ENCODE measurements at places on chromosomes 4 and X.

DNA sequence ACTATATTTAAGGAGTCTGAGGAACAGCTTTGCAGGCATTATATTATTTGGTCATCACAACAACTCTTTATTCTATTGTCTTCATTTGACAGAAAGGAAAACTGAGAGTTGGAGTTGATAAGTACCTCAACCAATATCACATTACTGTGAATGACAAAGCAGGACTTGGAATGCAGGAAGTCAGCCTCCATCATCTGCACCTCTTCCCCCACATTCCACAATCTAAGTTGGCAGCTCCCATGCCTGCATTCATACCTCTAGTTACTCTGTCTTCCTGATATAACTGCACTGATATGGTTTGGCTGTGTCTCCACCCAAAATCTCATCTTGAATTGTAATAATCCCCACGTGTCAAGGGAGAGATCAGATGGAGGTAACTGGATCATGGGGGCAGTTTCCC lies 356.7 kb downstream of the GALNTL6 start:
- DNase-seq: no peak

DNA sequence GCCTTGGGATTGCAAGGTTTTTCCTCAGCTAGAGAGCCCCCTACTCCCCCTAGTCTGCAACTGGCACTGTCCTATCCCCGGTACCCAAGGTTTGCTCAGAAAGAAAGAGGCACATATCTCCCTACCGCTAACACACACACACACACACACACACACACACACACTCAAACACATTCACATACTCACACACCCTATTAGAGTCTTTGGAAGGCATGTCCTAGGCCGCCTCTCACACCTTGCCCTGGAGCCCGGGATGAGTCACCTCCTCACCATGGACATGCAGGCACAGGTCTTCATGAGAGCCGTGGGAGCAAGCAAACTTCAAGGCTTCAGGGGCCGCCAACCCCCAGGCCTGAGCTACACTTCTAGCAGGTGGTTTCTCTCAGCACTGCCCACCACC lies 49.2 kb downstream of the PJA1 start:
- no peak for DNase-seq

- DNase-seq: no peak
Measured at GRCh38 chrX:108312011-108312410, 126.2 kb downstream of the COL4A6 start.

DNA sequence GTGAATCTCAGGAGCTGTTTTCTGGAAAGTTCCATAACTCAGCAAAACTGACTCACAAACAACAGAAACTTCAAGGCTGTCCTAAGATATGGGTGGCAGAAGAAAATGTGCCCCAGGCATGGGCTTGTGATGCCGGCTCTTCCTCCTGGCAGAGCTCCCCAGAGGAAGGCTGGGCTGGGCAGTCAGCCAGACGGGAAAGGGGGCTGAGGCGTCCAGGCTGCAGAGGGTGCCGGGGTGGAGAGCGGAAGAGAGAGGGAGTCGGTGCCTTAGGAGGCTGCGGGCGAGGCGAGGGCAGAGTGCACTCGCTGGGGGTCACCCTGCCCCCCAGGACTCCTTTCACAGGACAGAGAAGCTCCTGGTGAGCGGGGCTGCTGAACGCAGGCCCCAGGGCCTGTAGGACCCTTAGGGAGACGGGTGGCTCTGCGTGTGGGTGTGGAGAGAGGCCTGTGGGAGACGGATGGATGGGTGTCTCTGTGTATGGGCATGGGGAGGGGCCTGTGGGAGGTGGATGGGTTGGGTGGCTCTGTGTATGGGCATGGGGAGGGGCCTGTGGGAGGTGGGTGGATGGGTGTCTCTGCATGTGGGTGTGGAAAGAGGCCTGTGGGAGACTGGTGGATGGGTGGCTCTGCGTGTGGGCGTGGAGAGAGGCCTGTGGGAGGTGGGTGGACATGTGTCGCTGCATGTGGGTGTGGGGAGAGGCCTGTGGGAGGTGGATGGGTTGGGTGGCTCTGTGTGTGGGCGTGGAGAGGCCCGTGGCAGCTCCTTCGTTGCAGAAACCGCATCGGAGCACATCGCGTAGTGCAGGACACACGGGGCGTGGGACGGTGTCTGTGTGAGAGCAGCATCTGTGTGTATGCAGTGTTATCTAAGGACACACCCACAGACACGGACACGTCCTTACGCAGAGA lies 15.9 kb downstream of the PCGF3 start:
- DNase-seq: no peak

- DNase-seq: no peak
Measured at GRCh38 chr4:52964011-52964410, 101.9 kb downstream of the RASL11B start.

Measured in left renal pelvis (tissue), 4 donors.